Sigmoid colon (tissue), 7 donors: ENCODE measurements at places on chromosomes 7 and 10.

DNA sequence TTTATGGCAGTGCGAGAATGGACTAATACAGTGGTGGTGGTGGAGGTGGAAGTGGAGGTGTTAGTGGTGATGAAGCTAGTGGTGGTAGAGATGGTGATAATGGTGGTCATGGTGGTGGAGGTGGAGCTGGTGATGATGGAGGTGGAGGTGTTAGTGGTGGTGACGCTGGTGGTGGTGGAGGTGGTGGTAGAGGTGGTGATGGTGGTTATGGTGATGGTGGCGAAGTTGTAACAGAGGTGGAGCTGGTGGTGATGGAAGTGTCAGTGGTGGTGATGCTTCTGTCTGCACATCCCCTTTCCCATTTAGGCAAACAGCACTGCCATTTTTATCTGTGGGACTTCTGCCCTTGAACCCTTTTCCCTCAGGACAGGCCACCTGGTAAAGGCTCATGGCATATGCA is 7.4 kb upstream of the PTPRN2 start:
- no peak for DNase-seq

GRCh38 chr10:67668448-67668847 is 27.5 kb downstream of the CTNNA3 start:
- DNase-seq = no peak

GRCh38 chr10:72720814-72721660 is 29.1 kb downstream of the MCU start:
- no peak for DNase-seq

DNA sequence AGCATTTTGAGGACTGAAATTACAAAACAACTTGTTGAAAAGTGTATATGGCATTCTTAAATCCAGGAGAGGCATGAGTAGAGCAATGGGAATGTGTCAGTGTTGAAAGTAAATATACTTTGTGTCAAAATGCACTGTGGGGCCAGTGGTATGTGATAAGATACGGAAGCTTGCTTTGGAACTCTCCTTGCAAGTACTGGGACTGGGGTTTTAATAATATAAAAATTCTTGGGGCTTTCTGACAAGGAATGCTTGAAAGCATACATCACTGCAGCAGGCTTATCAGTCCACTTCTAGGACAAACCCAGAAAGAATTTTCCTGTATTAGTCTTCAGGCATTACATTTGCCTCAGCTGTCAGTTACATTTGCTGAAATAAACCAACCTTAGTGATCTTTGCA is 472.8 kb upstream of the FZD8 start:
- no peak for DNase-seq

DNA sequence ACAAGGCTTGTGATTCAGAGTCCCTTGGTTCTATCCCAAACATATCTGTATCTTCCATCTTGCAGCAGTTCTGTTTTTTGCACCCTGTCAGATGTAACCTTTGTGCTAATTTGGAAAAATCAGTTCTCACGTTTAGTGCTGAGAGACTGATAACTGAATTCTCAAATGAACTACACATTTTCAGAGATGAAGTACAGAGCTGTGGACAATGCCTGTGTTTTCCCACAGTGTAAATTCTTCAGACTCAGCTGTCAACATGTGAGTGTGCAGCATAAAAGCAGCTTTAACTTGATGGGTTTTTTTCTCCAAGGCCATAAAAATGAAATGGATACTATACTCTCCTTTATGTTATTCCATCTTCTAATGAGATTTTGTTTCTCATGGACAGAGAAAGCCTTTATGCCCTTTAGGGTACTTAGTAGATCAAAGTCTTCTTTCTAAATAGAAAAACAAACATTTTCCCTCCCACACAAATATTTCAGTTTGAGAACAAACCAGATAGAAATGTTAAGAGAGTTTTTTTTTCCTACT is 150.9 kb downstream of the SEMA3A start:
- no peak for DNase-seq

DNA sequence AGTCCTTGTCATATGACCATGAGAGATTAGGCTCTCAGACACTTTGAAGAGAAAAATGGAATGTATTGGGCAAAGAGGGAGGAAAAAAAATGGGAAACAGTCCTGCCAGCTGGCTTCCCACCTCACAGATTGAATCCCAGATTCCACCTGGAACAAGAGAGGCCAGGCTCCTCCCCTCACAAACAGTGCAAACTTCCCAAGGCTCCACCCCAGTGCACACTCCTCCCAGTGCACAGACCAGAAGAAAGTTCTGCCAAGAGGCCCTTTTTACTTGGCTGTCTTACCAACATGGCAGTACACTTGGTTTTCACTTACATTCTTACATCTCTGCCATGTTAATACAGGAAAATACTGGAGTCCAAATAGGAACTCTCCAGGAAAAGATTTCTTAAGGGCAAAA is 202.3 kb downstream of the AHR start:
- no peak for DNase-seq

DNA sequence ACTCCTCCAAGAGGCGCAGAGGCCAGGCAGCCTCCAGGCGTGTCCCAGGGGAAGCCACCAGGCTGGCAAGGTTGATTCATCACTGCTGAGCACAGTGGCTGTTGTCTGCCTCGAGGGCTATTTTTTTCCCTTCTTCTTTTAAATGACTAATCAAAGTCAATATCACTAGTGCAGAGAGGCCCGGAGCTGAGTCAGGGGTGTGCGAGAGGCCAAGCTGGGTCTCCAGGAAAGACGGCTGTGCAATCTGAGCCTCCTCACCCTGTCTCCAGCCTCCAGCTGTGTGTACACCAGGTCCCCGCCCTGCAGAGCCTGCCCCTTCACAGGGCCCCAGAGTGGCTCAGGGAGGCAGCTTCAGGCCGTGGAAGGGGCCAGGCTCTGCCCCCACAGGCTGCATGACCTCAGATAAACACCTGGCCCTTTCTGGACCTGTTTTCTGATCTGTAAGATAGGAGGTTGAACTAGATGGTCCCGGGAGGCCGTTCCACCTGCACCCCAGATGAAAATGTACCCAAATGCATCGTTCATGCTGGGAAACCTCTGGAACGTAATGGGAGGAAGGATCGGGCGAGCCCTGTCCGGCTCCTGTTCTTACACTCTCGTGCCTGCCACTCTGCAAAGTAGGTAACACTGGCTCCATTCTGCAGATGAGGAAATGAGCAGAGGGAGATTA is 3.7 kb downstream of the STX1A start:
- DNase-seq = no peak

GRCh38 chr10:109769966-109770365 is 153.3 kb downstream of the XPNPEP1 start:
- no peak for DNase-seq
